ENCODE measurements at places on chromosomes 1 and 21.
A peak's percentile ranks its signal among the peaks of the same experiment; 100 is the strongest.

GRCh38 chr1:12052997-12053686, 10.0 kb upstream of the TNFRSF8 start:
- no peak for DNase-seq

GRCh38 chr21:41149199-41149598, 18.8 kb upstream of the BACE2 start:
- peak; percentile 81 for DNase-seq

DNA sequence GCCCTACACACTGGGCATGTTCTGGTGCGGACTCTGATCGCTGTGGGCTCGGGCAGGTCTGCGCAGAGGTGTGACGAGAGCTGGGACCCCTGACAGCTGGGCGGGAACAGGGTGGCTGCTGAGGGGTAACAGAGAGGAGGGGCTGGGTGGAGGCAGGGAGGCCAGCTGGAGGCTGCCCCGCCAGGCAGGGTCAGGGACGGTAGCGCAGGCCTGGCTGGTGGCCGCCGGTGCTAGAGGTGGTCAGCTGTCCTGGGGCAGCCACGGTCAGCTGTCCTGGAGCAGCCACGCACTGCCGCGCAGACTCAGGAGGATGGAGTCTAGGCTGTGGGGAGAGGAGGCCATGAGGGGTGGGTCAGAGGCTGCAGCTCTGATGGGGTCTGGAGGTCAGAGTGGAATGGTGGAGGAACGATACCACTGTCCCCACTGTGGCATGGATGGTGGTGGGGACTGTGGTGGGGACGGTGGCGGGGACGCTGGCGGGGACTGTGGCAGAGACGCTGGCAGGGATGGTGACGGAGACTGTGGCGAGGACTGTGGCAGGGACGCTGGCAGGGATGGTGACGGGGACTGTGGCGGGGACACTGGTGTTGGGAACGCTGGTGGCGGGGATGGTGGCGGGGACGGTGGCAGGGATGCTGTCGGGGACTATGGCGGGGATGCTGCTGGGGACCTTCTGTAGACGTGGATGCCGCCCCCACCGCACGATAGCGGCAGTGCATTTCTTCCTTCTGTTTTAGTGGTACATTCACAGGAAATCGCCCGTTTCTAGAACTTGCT, 21.3 kb upstream of the LRRC3 start:
- no peak for DNase-seq

- DNase-seq: no peak
Observed at GRCh38 chr1:17791480-17791879, 36.3 kb downstream of the ACTL8 start.

DNA sequence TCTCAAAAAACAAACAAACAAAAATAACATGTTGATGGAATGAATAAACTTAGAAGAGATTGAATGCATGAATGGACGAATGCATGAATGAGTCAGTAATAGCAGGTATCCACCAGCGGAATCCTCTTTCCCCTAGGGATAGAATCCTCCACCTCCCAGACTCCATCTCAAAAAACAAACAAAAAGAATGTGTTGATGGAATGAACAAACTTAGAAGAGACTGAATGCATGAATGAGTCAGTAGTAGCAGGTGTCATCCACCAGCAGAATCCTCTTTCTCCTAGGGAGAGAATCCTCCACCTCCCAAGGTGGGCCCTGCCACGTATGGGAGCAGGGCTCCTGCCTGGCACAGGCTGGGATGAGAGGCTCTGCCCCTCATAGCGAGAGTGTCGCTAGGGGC, 26.8 kb upstream of the RNF19B start:
- no peak for DNase-seq

- no peak for DNase-seq
Observed at GRCh38 chr1:222021129-222021528, 279.2 kb upstream of the DUSP10 start.

DNA sequence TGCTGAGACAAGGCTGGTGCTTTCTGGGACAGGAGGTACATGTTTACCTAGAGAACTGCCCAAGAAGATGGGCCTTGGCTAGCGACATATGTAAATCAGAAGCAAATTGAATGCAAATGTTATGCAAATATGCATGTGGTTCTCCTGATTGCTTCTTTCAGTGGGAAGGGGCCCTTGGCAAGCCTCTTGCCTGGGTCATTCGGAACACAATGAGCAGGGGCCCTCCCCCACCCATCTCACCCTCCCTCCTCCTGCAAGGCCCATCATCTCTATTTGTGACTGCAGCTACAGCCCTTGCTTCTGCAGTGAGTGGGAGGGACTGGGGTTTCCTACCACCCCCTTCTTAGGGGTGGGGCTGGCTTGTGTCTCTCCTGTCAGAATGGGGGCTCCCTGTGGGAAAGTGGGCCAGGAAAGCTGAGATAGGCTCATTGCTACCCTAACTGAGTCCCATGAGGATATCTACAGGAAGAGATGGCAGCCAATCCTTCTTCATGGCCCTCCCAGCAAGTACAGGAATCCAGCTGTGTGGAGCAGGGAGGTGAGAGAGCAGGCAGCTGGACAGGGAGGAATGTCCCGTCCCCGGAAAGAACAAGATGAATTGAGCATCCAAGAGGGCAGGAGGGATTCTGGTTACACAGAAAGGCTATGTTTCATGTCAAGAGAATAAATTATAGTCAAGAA, 31.0 kb downstream of the FOXD2 start:
- no peak for DNase-seq

DNA sequence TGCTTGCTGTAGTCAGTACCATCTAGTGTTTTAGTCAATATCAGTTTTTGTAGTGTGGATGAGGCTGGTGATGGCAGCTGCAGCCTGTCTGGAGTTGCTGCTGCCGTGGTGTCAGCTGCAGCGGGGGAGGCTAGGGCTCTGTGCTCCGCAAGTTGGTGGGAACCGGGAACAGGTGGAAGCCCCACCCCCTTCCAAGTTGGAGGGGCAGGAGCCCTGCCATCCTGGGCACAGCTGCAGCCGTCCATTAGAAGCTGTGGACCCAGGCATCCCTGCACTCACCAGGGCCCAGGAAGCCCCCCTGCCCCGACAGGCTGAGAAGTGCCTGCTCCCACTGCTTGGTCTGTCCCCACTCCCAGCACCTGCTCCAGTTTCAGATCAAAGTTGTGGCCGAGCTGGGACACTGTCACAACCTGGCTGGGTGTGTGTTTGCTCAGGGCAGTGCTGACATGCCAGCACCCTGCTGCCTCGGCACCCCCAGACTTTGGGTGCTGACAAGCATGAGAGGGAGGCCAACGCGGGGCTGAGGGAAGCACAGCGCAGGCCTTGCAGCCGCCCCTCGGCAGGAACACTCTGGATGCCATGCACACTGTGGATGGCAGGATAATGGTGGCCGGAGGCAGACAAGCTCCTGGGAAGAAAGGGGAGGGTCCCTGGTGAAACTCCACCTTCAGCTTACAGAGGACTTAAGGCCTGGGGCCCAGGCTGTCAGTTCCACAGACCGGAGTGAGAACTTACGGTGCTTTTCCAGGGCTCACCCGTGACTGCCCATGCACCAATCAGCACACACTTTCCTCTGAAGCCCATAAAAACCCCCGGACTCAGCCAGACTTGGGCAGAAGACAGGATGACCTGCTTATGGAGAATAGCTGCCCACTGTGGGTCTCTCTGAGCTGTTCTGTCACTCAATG, 86.9 kb downstream of the ADARB1 start:
- DNase-seq: no peak

GRCh38 chr1:240349695-240350094, 258.0 kb downstream of the FMN2 start:
- DNase-seq: no peak

DNA sequence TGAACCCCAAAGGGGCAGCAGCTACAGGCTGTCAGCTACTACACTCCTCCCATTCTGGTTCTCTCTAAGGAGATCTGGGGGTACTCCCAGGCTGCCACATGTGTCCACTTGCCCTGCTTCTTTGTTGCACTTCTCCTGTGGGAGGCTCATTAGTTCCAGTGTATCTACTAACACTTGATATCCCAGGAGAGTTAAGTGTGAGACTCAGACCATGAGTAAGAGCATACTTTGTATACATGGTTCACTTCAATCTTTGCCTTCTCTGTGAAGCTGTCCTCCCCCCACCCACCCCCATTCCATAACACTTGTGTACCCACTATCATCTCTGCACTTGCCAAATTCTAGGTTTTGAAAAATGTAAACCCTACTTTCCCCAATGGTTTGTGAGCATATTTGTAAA, 34.9 kb upstream of the GADD45A start:
- no peak for DNase-seq
